ENCODE measurements at places on chromosomes 6 and 20.

GRCh38 chr20:23126281-23127061 is 40.3 kb upstream of the CD93 start:
- DNase-seq: peak; percentile 76

DNA sequence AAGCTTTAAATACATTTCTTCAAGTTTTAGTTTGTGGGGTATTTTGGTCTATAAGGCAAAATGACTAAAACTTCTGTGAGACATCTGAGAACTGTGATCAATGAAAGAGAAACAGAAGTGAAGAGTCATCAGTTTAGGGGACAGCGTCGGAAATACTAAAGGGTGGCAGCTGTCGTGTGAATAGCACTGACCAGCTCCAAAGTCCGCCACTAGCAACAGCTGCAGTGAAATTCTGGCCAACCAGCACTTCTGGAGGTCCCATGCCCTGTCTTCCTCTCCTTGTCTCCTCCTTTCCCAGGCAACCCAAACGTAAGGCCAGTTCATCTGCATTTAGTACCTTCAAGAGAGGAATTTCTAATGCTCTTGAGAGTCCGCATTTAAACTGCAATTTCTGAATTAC is 87.5 kb downstream of the DACT2 start:
- DNase-seq: no peak

DNA sequence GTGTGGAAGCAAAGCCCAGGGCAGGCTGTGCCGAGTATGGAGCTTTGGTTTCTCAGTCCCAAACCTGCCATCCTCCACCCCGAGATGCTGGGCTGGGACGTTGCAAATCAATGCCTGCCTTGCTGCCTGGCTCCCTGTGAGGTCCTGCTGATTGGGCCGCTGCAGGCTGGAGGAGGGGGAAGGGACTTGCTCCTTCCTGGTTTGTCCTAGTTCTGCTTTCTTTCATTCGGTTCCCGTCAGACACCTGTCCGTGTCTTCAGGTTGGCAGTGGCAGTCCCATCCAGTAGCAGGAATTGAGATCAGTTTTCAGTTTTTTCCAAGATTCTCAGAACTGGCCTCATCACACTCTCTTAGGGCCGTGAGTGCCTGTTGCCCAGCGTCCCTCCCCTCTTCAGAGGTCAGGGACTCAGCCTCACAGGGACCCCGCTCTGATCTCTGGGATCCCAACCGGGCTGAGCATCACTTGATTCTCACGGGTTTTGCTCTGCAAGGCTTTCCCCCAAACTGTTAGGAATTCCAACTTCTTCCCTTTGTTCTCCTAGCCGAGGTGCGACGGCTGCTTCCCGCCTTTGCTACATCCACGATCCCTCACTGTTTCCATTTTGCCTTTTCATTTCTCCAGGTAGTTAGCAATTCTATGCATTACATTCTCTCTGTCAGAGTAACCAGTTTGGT is 24.2 kb upstream of the TAGAP start:
- DNase-seq: no peak

DNA sequence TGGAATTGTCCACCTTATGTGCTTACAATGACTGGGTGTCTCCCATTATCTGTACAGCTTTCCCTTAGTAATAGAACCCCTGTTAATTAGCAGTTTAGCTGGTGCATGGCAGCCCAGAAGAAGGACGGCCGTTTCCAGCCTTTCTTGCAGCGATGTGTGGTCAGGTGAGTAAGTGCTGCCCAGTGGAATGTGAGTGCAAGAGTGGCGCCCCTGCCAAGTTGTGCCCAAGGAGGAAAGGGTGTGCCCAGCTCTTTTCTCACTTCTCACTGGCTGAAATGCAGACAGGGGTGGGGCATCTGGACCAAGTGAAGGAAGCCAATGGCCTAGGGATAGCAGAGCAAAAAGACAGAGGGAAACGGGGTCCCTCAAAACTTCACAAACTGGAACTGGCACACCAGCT is 296.8 kb downstream of the PREX1 start:
- DNase-seq: no peak

DNA sequence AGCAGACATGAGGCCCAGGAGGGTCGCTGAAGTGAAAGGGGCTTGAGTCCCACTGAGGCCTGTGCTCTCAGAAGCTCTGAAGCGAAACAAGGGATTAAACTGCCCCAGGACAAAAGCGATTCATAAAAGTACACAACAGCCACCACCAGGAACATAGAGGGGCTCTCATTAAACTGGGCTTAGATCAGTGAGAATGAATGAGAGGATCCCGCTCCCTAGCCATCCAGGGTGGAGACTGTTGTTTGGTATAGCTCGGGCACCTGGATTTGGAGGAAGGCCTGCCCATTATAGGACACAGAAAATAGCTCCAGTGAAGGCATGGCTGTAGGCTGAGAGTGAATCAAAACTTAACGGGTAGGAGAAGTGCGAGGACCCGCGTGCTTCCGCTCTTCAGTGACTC is 91.6 kb upstream of the TAB2 start:
- DNase-seq: no peak

DNA sequence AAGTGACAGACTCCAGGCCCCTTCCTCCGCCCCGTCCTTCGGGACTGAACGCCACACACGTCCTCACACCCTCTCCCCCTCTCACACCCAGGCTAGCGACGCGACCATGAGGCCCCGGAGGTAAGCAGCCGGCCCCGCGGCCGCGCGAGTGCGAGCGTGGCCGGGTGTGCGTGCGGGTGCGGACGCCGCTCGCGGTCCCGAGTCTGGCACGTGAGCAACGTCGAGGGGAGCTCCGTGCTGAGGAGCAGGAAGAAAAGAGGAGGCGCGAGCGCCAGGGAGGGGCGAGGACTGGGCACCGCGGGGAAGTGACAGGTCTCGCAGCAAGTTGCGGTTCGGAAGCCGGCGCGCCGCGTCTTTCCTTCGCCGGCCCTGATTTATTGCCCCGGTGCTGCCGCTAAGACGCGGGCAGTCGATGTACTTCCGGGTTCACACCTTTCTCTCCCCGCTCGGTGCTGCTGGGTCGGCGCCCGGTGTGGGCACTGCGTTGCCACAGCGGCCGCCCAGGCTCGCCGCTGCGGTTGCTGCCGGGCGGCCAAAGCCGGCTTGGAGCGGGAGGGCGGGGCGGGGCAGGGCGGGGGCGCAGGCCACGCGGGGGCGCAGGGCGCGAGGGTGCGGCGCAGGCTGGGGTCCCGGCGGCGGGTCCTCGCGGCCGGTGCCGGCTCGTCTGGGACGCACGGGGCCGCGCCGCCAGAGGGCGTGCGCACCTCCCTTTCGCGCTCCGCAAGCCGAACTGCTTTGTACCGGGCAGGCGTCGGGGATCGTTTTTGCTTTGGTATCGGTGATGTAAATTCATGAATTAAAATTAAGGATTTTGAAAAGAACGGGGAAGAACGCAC is 15.8 kb upstream of the LIN28B start:
- DNase-seq: no peak

DNA sequence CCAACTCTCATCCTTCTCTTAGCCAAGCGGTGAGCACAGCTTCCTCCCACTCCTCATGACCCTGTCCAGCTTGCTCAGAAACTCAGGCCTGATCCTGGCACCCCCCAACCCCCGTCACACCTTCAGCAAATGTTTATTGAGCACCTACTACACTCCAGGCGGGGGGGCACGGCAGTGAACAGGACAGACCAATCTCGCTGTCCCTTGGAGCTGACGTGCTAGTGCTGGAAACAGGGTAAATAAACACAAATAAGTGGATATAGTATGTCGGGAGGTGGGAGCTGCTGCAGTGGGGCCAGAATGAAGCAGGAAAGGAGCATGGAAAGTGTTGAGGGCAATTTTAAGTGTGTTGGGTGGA is 7.4 kb upstream of the SPDEF start:
- no peak for DNase-seq

GRCh38 chr20:36802326-36803222 is 29.0 kb upstream of the DSN1 start:
- DNase-seq: no peak

GRCh38 chr6:13712599-13712898 is 914 bp upstream of the RANBP9 start:
- no peak for DNase-seq

- DNase-seq: no peak
Observed at GRCh38 chr6:7254980-7255835, 57.8 kb downstream of the SSR1 start.

- DNase-seq: no peak
Observed at GRCh38 chr6:33075568-33076405, at the start of gene HLA-DPB1. Gene HLA-DPB1 (plus strand): TSS chr6:33075990. CDS start chr6:33076042, 52 bp downstream.

DNA sequence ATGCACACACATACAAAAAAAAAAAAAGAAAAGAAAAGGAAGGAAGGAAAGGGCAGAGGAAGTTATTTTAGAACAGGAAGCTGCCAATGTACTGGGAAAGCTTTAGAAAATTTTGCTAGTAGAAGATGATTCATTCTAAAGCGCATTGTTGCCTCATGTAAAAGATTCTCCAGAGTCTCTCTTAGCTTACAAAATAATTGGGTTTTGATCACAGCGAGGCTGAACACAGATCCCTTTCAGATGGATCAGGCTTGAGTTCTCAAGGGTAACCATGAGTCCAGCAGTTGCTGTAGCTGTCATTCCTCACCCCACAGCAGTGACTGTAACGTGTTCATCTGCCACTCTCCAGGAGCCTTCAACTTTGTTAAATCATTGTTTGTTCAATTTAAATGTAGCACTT is 81.9 kb downstream of the PHACTR2 start:
- no peak for DNase-seq

- DNase-seq: no peak
Observed at GRCh38 chr6:9494864-9495263, 920.0 kb downstream of the TFAP2A start.

DNA sequence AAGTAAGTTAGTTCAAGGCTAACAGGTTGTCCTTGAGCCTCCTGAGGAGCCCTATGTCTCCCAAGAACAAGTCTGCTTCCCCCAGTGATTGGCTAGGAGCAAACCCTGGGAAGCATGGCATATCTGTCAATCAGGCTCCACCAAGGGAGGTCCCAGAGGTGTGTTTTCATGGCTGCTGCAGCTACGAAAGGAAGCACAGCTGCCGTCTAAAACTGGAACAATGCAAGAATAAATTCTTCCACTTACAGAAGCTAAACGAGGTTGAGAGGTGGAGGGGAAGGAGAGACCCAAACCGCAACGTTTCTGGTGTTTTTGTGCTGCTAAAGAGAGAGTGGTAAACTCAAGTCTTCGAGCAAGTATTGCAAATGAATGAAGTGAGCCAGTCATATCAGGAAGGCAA is 4.9 kb upstream of the PTGIS start:
- DNase-seq: no peak

DNA sequence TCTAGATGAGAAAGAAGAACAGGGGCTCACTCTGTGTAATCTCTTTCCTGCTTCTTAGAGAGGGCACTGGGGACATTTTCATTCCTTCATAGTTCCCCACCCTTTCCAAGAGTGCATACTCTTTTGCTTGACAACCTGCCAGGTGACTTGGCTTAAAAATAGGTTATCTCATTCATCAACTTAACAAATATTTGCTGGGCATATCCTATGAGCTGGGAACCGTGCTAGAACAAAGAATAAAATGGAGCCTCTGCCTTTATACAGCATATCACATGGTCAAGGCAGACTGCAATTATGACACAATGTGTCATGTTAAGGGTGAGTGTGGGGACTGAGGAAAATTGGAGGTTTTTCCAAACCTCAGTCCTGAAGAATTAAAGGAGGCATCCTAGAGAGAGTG is 209.8 kb upstream of the FOXA2 start:
- no peak for DNase-seq

DNA sequence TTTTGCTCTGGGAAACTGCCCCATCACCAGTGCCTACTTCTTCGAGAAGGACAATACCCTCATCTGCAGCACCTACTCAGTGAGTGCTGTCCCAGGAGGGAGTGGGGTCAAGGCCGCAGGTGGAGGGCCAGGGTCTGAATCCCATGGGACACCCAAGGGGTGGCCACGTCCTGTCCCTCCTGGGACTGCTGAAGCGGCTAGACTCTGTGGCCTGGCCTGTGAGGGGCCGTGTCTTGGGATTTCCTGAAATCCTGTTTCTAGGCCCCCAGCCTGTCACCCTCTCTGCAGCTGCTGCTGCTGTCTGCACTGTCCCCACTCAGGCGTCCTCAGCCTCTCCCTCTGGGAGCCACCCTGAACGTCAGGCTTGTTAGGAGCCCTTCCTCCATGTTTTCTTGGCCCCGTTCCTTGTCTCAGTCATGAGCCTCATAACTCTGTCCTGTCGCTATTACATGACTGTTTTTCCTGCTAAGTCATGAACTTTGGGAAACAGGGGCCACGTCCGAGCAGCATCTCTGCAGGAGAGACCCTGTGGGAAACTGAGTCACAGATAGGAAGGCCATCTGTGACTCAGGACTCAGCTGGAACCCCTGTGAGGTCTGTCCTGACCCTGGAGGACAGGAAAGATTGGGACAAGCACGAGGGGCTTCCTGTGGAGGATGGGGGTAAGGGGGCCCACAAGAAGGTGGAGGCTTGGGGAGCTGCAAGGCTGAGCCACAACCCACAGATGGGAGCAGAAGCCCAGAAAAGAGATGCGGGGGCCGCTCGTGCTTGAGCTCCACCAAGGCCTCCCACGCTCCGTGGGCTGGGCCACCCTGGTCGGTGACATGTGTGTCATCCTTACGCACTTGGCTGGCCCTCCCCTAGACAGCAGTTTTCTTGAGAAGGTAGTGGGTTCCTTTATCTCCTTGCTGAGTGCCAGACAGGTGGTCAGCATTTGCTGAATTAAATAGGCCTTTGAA is 49.9 kb downstream of the EFCAB8 start:
- no peak for DNase-seq

GRCh38 chr6:42010185-42010891 is 40.0 kb upstream of the TAF8 start:
- DNase-seq: no peak

- no peak for DNase-seq
Observed at GRCh38 chr6:34272013-34272926, 23.5 kb upstream of the SMIM29 start.

- no peak for DNase-seq
Observed at GRCh38 chr6:3565291-3565690, 108.4 kb upstream of the SLC22A23 start.

DNA sequence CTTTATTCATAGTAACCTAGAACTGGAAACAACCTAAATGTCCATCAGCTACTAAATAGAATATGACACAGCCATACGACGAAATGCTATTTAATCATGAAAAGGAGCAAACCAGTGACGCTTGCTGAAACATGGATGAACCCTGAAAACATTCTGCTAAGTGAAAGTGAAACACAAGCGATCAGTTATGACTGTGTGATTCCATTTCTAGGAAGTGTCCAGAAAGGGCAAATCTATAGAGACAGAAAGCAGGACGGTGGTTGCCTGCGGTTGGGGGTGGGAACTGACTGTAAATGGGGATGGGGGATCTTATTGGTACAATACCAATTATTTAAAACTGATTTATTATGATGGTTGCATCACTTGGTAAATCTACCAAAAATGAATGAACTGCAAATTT is 126.8 kb downstream of the IPCEF1 start:
- DNase-seq: no peak

- DNase-seq: no peak
Observed at GRCh38 chr20:32296412-32296811, 19.0 kb downstream of the KIF3B start.

GRCh38 chr6:25922301-25922700 is 8.2 kb downstream of the SLC17A2 start:
- no peak for DNase-seq
